ENCODE measurements at places on chromosomes 7 and 10. TPM values are rescaled to one million over a fixed set of nuclear protein-coding genes. Genes with fewer than 3 reads are reported as not detected.

DNA sequence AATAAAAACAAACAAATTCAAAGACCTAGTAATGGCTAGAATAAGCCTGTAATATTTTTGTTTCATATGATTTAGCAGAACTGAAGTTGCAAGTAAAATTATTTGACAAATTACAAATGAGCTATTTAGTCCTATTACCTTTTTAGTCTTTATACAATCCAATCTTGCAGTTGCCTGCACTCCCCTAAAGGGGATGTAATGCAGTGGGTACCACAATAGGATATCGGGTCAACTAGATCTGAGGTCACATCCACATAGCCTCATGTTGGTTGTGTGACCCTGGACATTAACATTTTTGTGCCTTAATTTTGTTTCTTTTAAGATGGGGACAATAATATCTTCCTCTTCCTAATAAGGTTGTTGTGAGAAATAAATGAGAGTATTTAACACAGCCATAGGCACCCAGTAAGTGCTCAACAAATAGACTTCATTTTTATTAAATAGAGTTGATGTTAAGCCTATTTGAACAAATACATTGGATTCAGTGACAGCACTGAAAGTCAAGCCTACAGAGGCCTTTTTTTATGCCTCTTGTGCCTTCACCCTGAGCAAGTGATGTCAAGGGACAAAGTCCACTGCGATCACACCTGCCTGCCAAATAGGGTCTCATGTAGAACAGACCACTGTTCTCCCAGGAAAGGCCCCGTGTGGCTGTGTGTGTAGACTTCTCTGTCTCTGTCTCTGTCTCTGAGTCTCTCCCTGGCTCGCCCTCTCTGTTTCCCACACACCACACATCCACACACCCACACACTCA is 124.8 kb downstream of the EVX1 start:
- no peak for DNase-seq

GRCh38 chr7:36969376-36969775 is 245.1 kb upstream of the AOAH start:
- DNase-seq, result no peak

GRCh38 chr7:149027611-149028345 is 527 bp downstream of the PDIA4 start:
- peak; percentile 18 for DNase-seq

DNA sequence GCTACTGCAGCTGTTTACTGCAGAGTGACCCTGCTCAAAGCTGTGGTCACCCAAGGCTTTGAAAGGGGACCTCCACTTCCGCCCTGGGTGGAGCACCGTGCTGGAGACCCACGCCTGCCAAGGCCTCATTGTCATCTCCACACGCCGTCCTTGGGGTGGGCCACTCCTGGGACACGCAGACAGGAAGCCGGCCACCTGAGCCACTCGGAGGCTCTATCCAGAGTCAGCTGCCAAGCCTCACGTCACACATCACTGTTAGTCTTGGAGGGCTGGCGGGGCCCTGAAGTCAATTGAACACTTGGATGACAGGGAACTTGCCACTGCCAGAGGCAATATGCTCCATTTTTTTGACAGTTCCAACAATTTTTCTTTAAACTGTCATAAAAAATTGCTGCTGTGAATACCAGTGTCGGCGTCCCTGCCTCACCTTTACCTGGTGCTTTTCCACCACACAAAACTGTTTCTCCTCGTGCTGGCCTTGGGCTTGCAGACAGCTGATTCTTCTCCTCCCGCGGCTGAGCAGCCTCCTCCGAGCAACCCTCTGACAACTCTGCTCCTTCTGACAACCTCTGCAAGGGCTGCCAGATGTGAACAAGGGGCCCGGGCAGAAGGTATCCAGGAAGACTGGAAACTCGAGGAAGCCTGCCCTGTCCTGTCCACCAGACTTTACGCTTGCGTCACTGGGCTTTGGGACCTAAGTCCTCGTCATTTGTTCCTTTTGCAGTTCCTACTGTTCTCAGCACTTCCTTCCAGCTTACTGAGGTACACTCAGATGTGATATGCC is 81.9 kb downstream of the EGFR start:
- no peak for DNase-seq

DNA sequence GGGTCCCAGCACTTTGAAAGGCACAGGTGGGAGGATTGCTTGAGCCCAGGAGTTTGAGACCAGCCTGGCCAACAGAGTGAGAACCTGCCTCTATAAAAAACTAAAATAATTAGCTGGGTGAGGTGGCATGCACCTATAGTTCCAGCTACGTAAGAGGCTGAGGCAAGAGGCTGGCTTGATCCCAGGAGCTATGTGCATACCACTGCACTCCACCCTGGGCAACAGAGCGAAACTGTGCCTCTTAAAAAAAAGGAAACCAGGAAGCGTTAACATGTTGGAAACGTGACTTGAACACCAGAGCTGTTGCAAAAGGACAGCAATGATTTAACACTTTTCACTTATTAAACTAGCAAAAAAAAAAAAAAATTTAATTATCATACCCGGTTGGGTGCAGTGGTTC is 12.6 kb downstream of the BAZ1B start:
- DNase-seq, result no peak

DNA sequence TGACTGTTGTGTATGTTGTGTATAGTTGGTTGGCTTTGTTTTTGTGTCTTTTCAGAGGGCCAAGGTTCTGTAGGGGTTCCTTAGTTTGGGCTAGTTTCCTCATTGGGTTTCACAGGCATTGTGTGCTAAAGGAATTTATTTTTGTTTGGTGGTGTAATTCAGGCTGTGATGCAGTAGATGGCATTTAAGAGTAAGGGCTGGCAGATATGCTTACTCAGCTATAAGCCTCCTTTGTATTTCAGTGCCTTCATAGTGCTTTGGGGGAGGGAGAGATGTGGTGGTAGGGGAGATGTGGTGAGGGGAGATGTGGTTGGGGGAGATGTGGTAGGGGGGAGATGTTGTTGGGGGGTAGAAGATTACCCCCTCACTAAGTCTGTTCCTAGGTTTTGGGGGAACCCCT is 91.7 kb downstream of the SLC25A40 start:
- DNase-seq, result no peak

Gene PLEKHS1
- 0.08 TPM for polyA plus RNA-seq

- no peak for DNase-seq
Observed at GRCh38 chr10:66483966-66484365, 441.9 kb upstream of the LRRTM3 start.

- no peak for DNase-seq
Observed at GRCh38 chr7:103810112-103810744, 179.2 kb downstream of the RELN start.

- DNase-seq, result peak; percentile 91
Observed at GRCh38 chr7:90403174-90404113, at the start of gene CLDN12. Gene CLDN12 (plus strand): TSS chr7:90403461. CDS start chr7:90412677, 9,216 bp downstream.

Gene AGMO
- polyA plus RNA-seq, result 2.6 TPM

Gene TMEM178B
- polyA plus RNA-seq, result 1.1 TPM

- peak; percentile 44 for DNase-seq
Observed at GRCh38 chr7:117323305-117323850, 520 bp upstream of the WNT2 start.

- DNase-seq, result no peak
Observed at GRCh38 chr7:77653572-77653971, 42.7 kb upstream of the RSBN1L start.

Gene ATRNL1
- 0.34 TPM for polyA plus RNA-seq

- DNase-seq, result no peak
Observed at GRCh38 chr7:149853157-149853556, 15.0 kb downstream of the ZNF862 start.

- DNase-seq, result no peak
Observed at GRCh38 chr10:109835257-109835656, 88.1 kb downstream of the XPNPEP1 start.

Gene SH2D4B
- polyA plus RNA-seq, result 0.03 TPM

Gene GCK
- polyA plus RNA-seq, result 0.12 TPM

Gene A1CF
- polyA plus RNA-seq, result 0.13 TPM

Gene FGL2
- polyA plus RNA-seq, result not detected

GRCh38 chr7:133819695-133820094 is 307.4 kb upstream of the LRGUK start:
- DNase-seq, result no peak

DNA sequence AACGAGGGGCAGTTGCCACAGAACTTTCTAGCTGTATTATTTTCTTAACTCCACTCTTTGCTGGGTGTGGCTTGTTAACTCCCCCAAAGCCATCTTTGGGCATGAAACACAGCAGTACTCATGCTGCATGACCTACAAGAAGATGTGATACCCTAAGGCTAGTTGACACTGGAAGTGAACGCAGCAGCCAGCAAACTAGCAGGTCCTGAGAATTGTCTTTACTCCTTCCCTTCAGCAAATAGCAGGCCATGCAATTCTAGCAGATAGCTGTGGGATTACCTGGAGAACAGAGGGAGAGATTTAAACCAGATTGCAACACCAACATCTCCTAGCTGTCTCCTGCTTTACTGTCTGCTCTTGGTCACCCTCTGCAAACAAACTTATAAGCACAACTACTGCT is 688.0 kb upstream of the ZWINT start:
- no peak for DNase-seq

DNA sequence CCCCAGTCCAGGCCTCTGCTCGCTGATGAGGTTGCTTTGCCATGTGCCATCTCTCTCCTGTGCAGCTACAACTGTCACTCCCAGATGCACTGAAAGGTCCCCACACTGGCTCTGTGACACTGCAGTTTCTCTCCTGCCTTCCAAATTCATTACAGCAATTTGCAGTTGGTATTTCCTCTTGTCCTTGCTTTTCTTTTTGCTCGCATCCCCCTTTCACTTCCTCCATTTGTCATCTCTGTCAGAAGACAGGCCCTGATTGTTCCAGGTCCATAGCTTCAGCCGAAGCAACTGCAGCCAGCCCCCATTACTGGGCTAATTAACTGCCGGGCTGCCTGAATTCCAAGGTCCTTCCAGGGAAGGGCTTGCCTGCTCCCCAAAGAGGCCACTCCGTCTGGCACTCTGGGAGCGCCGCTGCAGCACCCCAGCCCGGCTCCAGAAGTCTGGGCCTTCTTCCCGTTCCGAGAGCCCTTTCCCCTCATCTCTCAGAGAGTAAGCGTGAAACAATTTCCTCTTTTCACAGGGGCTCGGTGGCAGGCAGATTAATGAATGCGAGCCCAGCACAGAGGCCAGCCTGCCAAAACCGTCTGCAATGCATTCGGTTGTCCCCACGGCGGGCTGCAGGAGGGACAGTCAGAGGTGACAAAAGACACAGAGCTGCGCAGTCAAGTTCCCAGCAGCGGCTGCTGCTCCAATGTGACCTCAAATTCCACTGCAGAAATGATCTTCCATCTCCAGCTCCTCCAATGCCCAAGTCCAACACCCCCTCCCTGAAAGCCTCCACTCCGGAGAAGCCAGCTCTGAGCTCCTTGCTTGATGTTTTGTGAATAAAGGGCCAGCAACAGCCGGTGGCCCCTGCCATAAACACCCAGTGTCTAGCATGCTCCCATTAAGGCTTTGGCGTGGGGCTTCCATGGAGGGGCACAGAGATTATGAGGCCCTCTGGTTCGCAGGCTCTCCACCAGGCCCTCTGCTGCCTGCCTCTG is 279.4 kb upstream of the HABP2 start:
- no peak for DNase-seq

GRCh38 chr7:30870821-30871518 is 40.7 kb upstream of the AQP1 start:
- DNase-seq, result no peak

Gene NUP42
- 27.7 TPM for polyA plus RNA-seq

DNA sequence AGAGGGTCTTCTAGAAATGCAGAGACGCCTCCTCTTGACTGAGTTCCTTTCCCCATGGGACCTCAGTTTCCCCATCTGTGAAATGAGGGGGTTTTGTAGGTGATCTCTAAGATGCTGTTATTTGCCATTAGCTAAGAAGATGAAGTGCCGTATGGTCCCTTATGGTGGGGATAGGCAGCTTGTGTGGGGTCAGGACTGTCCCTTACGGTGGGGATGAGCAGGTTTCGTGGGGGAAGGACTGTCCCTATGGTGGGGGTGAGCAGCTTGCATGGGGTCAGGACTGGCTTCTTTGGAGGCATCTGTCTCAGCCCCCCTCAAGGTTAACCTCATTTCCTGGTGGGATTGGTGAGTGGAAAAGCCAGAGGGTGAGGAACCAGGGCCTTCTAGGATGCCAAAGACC is 148.3 kb upstream of the GPR26 start:
- no peak for DNase-seq

DNA sequence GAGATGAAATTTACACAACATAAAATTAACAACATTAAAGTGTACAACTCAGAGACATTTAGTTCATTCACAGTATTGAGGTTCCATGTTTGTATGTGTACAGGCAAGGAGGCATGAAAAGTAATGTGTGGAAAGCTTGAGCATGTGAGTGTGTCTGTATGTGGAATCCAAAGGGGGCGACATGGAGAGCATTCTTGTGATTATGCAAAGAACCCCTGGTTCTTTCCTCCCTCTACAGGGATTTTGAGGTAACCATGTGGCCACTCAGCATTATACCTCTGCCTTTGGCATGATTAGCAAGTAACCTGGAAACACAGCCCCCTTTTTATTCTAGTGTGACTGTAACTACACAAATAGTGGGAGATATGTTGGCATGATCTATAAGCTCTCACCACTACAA is 21.0 kb downstream of the OR2F1 start:
- DNase-seq, result peak; percentile 9

- no peak for DNase-seq
Observed at GRCh38 chr10:24853661-24854060, 98.7 kb downstream of the PRTFDC1 start.

Gene LRCH4
- 17.1 TPM for polyA plus RNA-seq

Gene STK31
- 2.0 TPM for polyA plus RNA-seq

Gene VKORC1L1
- 28.3 TPM for polyA plus RNA-seq

DNA sequence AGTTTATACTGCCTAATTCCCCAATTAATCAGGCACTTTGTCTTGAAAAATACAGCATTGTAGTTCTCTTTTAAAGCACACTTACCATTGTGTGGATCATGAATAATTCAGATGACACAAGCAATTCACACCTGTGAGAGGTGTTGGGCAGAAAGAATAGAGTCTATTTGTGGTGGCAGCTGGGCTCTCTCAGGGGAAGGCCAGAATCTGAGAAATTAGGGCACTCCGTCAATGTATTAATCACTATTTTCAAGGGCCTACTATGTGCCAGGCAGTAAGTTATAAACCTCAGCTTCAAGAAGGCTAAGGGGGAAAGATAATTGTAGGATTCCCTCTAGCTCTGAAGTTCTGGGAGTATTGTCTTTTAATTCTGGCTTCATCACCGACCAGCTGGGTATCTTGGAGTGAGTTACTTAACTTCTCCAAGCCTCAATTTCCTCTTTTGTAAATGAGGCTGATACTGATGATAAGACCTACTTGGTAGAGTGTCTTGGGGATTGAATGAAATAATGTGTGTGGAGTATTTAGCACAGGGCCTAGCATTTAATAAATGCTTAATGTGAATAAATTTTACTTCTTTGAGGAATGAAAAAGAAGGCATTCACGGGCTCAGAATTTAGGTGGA is 2.5 kb downstream of the CHN2 start:
- DNase-seq, result no peak

Gene TDRD1
- polyA plus RNA-seq, result not detected

DNA sequence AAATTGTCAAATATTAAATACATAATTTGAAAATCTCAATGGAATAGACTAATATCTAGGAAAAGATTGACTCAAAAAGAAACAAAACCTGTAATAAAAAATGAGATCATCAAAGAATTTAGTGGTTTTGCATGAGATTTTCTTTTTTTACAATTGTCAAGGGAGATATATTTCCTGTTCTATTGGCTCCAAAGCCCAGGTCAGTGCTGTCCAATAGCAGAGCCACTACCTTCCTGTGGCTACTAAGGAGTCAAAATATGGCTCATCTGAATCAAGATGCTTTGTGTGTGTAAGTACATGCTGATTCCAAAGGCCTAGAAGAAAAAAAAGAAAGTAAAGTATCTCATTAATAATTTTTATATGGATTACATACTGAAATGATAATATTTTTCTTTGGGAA is 191.9 kb downstream of the C7orf25 start:
- DNase-seq, result no peak

Measured in A549 (cell line).